ENCODE measurements at places on chromosomes 2 and 18.

GRCh38 chr2:75896779-75897366 lies 186.2 kb upstream of the GCFC2 start:
- DNase-seq = no peak

DNA sequence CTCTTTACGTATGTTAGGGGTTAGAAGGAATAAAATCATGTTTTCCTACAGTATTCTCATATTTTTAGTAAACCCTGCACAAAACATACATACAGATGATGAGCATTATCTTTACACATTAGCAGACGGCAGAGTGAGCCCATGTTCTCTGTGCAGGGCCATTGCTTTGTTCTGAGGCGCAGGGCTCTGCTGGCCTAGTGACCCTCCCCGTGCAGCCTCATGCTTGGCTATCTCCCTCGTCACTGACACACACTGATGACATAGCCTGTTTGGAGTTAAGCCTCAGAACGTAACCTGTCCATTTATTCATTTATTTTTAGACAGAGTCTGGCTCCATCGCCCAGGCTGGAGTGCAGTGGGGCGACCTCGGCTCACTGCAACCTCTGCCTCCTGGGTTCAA lies 115.9 kb upstream of the FOSL2 start:
- no peak for DNase-seq

GRCh38 chr2:96859099-96859649 lies 1.4 kb upstream of the ANKRD39 start:
- DNase-seq = no peak

GRCh38 chr2:168323529-168324021 lies 76.2 kb upstream of the STK39 start:
- no peak for DNase-seq

GRCh38 chr18:48108136-48108535 lies 177.7 kb upstream of the SMAD2 start:
- DNase-seq = no peak

GRCh38 chr2:168703926-168704325 lies 98.5 kb upstream of the NOSTRIN start:
- no peak for DNase-seq

DNA sequence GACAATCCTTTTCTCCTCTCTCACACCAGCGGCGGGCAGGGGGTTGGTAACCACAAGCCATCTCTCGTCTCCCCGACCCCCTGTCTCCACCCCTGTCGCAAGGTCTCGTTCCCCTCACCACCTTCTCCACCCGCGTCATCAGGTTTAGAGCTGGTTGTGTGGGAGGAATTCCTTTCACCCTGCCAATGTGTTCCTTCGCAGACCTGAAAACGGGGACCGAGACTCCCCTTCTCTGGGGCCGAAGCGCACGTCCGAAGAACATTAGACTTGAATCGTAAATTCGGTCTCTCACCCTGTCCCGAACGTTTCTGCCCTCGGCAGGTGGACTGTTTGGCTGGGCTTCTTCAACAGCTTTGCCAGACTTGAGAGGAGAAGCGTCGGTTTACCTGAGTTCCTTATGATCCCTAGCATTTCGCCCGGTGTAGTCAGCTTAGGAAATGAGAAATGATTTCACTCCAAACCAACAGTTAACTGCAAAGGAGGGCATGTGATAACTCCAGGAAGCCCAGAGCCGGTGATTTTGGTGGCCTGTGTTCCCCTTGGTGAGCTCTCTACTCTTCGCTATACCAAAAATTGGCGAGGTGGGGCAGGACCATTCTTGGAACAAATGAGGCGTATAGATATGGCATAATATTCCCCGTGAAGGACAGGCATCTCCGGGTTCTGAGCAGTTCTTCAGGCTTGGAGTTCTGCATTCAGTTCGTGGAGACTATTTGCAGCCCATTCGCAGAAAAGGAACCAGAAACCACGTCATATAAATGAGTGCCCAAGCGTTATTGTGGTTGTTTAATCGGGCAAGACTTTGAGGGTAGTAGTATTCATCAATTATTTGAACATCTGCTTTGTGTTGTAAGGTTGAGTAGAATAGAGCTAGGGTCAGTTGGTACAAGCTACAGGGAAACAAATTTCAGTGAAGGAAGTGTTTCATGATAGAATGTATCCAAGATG lies 694 bp downstream of the CFAP36 start:
- peak; percentile 26 for DNase-seq

DNA sequence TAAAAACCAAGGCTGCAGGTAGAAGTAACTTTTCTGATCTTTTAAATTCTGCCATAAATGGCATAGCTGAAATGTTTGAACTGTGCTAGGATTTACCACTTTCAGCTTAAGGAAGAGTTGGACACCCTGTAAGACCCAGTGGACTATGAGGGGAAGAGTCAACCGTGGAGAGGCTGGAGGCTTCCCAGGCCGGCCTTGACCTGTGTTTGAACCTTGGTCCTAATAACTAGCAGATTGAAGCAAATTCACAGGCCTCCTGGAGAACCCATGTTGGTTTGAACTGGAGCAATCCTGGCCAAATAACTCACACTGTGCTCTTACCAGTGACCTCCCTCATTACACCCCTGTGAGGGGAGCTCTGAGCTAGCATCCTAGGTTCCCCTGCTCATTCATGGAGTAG lies 87.2 kb upstream of the ALPP start:
- no peak for DNase-seq

GRCh38 chr2:14634489-14635390 lies 2.2 kb downstream of the LRATD1 start:
- DNase-seq = no peak

DNA sequence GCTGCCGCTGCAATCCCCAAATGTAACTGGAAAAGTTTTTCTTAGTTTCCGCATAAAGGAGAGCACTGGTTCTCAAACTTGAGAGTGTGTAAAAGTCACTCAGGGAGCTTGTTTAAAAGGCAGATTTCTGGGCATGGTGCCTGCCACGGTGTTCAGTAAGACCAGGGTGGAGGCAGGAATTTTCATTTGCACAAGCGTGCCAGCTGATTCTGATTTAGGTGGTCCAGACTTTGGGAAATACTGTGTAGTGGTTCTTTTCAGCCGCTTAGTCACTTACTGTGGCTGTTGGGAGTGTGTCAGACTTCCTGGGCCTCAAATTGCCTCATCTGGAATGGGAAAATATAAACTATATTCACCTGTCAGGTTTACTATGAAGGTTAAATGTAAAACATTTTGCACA lies 788 bp downstream of the ARMC9 start:
- no peak for DNase-seq

DNA sequence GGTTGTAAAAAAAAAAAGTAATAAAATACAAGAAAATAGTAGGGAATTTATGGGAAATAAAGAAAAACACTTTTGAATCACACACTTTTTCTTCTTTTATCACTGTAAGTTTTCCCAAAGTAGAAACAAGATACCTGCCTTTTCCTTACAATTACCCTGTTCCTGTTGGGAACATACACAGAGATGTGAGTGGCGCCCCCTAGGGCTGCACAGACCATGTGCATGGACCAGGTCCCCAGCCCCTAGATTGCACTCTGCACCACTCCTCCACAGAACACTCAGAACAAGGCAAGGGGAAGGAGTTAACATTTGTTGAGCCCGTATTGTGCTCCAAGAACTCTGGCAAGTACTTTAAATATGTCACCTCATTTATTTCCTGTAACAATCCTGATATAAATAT lies 118.7 kb upstream of the NRP2 start:
- DNase-seq = no peak

- no peak for DNase-seq
These were observed 254.2 kb downstream of the RIT2 start for GRCh38 chr18:42861271-42861670.

GRCh38 chr2:80546766-80547165 lies 242.2 kb upstream of the LRRTM1 start:
- DNase-seq = no peak

- no peak for DNase-seq
These were observed 14.3 kb downstream of the COPS7B start for GRCh38 chr2:231800493-231801091.

DNA sequence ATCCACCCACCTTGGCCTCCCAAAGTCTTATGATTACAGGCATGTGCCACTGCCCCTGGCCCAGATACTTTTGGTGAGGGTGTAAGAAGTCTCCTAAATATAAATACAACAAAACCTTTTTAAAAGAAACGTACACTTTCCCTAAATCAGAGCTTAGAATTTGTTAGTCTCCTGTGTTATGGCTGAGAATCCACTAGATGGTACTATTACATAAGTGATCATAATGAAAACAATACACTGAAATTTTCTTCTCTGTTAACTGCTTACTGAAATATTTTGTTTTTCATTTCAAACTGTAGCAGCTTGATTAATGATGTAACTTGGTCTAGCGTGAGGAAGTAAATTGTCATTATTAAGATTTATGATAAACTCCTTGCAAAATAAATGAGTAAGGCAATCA lies 74.8 kb upstream of the FAM98A start:
- no peak for DNase-seq

DNA sequence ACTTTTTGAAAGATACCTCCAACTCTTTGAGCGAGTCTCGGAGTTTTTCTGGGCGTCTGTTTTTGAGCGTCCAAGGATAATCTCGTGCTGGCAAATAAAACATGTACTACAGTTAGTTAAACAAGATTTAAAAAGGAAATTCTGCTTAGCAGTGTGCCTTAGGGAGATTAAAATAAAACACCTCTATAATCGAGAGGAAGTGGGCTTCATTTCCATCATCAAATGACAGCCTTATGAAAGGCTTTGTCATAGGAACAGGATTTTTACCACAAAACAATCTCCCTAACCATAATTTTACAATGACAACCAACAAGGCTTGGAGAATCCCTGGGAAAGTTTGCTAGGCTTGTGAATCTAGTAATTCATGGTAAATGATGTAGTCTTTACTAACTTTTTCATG lies 103.4 kb downstream of the WDPCP start:
- no peak for DNase-seq

DNA sequence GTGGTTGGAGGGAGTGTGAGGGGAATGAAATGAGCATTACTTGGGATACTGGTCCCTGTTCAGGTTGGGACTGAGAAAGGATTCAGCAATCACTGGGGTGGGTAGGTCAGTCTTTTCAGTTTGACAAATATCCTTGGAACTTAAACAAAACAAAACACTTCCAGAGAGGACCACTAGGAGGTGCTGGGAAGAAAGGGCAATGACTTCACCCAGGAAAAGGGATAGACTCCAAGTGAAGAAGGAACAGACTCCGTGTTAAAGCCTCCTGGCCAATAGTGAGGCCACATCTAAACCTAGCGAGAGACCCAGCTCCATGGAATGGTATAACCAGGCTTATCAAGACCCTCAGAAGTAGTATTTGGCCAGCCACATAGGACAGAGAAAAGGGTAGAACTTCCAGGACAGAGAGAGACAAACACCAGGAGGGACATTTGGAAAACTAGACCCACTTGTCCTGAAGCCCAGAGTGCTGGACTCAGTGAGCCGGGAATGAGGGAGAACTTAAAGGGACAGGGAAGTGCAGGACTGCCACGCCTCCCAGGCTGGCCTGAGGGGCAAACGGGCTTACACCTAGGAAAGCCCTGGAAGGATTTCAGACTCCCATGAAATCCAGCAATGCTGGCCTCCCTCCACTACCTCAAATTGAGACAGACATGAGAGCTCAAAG lies 19.6 kb upstream of the KCNG3 start:
- DNase-seq = no peak

GRCh38 chr2:205607146-205607545 lies 75.2 kb upstream of the NRP2 start:
- no peak for DNase-seq

- no peak for DNase-seq
These were observed 688.9 kb upstream of the FAM98A start for GRCh38 chr2:34288016-34288415.

- no peak for DNase-seq
These were observed 83.3 kb downstream of the SP3 start for GRCh38 chr2:173881886-173882285.

DNA sequence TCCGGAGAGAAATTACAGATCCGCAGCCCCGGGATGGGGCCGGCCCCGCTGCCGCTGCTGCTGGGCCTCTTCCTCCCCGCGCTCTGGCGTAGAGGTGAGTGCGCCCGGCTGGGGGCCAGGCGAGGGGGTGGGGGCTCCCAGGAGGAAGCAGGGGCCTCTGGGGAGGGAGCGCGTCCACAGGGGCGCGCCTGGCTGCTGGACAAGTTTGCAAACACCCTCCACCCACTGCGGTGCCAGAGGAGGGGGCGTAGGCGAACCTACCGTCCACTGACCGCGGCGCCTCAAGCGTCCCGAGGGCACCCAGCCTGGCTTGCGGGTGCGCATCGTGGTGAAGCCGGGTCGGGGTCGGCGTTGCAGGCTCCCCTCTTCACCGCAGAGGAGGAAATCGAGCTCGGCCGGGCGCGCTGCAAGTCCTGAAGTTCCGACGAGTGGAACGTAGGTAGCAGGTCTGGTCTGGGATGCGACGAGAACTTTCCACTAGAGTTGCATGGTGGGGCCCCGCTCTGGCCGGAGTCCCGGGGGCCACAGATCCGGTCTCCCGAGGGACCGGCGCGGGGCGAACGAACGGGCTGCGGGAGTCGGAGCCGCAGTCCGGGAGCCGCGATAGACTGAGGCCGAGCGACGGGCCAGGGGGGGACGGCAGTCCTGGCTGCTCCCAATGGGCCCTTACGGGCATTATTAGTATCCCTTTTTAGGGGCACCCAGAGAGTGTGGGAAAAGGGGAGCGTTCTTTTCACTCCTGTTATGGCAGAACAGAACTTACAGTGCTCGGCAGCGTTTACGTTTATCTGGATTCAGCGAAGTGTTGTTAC lies 502 bp downstream of the MERTK start:
- no peak for DNase-seq

DNA sequence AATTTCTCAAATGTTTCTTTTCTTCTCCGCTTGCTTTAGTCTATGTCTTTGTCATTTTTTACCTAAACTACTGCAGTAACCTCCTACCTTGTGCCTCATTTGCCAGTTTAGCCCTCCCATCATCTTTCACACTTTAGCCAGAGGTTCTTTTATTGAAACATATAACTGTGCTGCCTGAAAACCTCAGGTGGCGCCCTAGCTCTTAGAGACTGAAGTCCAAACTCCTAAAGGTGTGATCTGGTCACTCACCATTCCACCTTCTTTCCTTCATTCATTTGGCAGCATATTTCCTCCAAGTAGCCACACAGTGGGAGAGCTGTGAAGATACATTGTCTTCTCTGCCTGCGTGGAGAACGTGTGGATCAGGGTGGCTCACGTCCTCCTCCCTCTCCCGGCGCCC lies 98.2 kb upstream of the MAPRE2 start:
- DNase-seq = no peak

DNA sequence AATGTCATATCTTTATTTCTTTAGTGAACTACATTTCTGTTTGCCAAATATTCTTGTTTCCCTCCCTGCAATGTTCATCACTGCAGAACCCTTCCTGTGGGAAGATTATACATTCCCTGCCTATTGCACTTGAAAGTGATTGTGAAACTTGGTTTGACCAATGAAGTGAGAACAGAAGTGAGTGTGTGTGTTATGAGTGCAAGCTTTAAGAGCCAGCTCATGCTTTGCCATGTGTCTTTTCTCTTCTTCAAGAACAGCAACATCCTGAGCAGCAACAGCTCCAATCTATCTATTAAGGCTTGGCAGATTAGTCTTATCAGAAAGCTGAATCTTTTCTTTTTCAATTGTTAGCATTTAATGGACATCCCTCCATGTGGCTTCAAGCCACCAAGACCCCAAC lies 42.0 kb upstream of the UBE2E3 start:
- DNase-seq = no peak

DNA sequence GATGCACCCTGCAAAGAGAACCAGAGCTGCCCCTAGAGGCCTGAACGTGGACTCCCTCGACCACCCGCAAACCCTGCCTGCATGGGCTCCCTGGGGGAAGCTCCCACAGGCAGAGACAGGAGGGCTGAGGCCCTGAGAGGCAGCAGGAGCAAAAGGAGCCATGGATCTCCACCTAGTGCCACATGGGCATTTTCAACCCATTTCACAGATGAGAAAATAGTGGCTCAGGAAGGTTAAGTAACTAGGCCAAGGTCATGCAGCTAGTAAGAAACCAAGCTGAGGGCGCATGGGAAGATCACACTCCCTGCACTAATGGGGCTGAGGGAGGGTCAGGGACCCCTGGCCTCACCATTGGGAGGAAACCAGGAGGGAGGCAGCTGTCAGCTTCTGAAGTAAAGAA lies 271.7 kb upstream of the RAB6C start:
- DNase-seq = no peak
